ENCODE measurements at places on chromosomes 7 and 10.

DNA sequence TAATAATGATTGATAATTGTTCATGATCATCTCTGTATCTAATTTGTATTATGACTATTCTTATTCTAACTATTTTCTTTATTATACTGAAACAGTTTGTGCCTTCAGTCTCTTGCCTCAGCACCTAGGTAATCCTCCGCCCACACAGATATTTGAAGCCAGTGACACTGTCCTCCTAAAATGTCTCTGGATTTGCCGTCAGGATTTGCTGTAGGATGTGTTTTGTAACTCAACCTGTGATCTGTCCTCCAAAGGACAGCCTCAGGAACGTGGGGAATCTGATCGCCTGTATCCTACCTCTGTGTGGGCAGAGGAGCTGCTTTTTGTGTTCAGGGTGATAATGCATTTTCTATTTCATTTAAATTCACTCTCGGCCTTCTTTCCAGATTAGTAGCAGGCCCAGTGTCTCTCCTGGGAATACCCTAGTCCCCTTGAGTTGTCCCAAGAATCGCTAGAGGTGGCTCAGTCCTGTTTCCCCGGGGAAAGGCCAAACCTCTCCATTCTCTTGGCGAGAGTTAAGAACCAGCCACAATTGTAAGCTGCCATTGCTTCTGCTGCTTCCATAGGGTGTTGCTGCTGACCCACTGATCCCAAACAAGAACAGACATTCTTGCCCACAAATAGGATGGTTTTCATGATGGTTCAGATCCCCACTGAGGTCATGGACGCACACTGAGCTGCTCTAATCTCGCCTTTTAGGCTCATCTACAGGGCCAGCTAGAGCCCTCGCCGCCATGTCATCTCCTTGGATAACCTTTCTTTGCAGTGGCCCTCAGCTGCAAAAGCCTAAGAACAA, 136.2 kb upstream of the KCNMA1 start:
- DNase-seq = no peak

- DNase-seq = no peak
These were observed 38.9 kb downstream of the TMEM229A start for GRCh38 chr7:123993996-123994395.

- DNase-seq = no peak
These were observed 5.0 kb downstream of the NPC1L1 start for GRCh38 chr7:44536090-44536489.

GRCh38 chr7:22663357-22663718, 63.7 kb upstream of the IL6 start:
- DNase-seq = no peak
